ENCODE measurements at places on chromosomes 2 and 18.
A peak's percentile ranks its signal among the peaks of the same experiment; 100 is the strongest.

GRCh38 chr2:121634354-121635307 lies 14.6 kb downstream of the CLASP1 start:
- DNase-seq: no peak

GRCh38 chr2:190180313-190181122 lies 118.0 kb upstream of the MSTN start:
- DNase-seq: peak; percentile 65

DNA sequence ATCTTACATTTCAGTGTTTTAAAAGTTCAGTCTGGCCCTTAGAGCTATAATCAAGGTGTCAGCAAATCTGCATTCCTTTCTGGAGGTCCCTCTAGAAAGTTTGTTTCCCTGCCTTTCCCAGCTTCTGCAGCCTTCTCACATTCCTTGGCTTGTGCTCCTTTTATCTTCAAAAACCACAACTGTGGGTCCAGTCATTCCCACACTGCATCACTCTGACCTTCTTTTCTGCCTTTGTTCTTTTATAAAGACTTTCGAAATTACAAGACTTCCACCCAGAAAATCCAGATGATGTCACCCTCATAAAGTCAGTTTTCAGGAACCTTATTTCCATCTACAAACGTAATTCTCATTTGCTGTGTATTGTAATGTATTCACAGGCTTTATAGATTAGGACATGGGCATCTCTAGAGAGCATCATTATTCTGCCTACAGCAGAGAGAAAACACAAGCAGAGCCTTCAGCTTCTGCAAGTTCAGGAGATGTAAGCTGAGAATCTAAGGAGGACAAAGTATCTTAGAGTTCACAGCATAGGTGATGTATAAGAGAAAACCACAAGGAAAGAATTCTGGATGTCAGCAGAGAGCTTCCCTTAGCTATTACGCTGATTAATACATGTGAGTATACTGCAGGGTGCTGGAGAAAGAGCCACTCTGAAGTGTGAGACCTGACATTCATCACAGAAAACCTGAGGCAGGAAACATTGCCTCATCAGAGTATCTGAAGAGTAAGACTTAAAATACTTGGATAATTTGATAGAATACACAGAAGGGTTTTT lies 1100.2 kb downstream of the CBLN2 start:
- no peak for DNase-seq

DNA sequence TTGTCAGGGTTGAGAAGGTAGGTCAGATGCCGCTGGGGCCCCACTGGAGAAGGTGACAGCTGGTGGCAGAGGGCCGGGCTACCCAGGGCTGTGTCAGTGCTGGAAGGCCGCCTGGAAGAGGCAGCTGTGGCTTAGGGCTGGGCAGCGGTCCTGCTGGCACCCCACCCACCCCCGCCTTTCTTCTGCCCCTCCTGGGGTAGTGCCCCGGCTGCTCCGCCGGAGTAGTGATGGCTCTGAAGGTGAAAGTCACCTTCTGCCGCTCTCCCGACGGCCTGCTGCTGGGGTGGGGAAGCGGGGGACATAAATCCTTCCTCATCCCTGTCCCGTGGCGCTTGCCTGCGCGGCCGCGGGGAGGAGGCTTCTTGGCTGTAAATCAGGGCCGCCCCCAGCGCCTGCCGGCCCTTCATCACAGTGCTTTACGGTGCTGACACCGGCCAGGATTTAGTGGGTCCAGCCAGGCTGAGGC lies 332.2 kb downstream of the DYSF start:
- DNase-seq: peak; percentile 28

DNA sequence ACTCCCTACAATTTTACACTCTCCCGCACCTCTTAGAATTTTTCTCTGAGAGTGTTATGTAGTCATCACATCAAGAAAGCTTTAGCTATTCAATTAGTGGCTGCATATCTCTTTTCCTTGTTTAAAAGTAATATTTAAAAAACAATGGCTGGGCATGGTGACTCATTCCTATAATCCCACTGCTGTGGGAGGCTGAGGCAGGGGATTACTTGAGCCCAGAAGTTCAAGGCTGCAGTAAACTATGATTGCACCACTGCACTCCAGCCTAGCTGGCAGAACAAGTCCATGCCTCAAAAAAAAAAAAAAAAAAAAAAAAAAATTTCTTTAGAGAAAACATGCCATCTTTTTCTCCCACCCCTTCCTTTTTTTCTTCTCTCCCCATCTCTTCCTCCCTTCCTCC lies 44.3 kb downstream of the AQP4 start:
- no peak for DNase-seq
